Cerebellar nuclear complex (tissue), 1 donor: ENCODE measurements at places on chromosomes 4 and X.

DNA sequence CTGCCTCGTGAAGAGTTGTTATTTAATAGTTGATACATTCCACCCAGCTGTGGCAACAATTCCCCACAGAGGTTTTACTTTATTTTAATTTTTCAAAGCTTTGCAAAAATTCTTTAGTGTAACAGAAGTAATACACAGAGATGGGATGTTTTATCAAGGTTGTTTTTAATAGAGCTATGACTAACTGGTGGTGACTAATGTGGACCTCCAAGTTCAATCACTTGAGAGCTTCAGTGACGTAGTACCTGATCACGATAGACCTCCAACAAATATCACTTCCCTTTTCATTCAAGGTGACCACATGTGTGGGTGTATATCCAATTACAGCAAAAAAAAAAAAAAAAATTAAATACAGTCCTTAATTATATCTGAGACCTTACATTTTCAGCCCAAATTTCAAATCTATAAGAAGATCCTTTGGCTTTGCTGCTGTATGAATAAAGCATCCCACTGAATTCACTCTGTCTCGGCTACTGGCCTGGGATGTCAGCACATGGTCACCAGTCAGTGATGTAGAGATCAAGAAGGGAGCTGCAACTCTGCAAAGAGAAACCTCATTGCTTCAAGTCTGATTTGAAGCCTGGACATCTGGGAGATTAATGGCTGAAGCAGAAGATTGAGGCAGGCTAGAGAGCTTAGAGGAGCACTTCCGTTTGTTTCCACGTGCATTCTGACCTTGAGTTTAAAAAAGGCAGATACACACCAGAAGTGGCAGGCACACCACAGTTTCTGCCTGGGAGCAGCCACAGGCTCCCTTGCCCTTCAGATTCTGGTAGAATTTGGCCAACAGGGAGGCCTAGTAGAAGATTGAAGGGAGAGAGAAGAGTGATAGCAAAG lies 345.9 kb upstream of the NOCT start:
- DNase-seq = no peak

DNA sequence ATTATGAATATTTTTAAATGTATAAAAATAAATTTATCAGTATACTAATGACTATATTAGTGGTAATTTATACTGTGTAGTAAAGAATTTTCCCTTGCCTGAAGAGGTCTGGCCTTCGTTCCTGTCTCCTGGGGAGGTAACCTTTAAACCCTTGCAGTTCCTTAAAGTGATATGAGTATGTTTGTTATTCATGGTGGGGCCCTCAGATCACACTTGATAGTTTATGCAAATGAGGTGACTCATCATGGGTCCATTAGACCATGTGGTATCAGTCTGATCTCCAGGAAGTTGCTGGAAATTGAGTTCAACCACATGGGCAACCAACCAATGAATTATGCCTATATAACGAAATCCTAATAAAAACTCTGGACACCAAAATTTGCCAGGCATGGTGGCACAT lies 904.1 kb downstream of the RPA4 start:
- no peak for DNase-seq

GRCh38 chr4:164484551-164484950 lies 269.4 kb upstream of the SMIM31 start:
- no peak for DNase-seq

DNA sequence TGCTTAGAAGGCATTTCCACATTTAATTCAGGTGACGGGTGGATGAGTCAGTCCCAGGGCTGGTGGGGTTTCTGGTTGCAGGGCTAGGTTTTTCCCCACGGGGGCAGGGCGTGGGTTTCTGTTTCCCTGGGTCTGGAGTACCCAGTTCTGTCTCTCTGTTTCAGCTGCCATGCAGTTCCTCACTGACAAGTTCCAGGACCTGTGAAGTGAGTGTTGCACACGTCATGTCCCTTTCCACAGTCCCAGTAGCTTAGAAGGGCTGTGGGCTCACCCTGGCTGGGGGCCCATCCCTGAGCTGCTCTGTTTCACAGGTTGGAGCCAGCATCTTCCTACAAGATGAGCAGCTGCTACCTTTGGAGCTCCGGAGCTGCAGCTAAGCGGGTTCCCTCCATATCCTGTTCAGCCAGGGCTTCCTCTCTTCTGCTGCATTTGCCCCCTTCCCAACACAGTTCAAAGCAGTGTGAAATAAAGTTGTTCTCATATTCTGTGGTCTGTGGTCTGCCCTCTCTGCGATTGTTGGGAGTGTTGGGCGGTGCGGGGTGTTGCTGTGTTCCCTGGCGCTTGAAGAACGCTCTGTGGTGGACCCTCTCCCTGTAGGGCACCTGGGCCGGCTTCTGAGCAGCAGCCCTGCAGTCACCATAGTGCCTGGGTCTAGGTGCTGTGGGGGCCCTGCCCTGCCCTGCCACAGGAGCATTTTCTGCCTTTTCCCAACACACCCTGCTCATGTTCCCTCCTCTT lies 3.9 kb downstream of the LOC101059915 start:
- no peak for DNase-seq

- no peak for DNase-seq
Observed at GRCh38 chrX:150037041-150037440, 98.8 kb upstream of the EOLA2 start.

DNA sequence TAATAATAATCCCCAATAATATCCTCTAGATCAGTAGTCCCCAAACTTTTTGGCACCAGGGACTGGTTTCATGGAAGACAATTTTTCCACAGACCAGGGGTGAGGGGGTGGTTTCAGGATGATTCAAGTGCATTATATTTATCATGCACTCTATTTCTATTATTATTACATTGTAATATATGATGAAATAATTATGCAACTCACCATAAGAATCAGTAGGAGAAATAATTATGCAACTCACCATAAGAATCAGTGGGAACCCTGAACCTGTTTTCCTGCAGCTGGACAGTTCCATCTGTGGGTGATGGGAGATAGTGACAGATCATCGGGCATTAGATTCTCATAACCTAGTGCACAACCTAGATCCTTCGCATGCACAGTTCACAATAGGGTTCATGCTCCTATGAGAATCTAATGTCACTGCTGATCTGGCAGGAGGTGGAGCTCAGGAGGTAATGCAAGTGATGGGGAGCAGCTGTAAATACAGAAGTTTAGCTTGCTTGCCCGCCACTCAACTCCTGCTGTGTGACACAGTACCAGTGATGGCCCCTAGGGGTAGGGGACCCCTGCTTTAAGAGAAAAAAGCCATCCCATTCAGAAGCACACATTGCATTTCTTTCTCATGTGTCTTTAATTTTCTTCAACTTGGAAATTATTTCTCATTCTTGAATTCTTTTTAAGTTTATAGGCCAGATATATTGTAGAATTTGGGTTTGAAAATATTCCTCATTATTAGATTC lies 16.0 kb upstream of the SH3RF1 start:
- no peak for DNase-seq

DNA sequence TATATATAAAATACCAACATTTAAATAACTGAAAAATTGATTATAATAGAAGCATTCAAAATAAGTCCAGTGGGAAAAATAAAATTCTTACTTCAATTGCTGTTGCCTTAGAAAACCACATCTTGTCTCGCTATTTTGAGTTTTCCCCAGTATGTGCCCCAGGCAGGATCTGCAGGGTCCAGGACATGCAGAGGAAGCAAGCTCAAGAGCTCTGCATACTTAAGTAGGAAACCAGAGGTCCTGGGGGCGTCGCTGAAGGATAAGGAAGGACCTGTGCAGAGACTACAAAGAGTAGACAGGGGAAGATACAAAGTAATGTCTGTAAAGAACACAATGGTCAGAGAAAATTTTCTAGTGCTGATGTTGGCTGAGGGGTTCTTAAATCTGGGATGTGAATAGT lies 310.5 kb upstream of the EMCN start:
- DNase-seq = no peak

DNA sequence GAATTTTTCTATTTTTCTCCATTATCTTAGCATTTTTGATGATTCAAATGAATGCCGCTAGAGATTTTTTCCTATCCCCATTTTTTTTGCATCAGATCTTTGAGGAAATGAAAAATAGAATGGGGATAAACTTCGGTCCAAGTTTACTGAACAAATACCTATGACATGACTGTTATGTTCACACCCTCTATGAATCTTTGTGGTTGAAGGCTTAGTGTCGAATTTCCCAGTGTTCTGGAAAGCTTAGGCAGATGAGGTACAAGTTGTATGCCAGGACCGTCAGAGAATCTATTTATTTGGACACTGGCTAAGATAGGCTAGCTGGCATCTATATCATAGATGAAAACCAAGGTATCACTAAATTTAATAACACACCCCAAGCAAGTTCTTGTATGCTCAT lies 123.4 kb downstream of the SPCS3 start:
- DNase-seq = no peak

DNA sequence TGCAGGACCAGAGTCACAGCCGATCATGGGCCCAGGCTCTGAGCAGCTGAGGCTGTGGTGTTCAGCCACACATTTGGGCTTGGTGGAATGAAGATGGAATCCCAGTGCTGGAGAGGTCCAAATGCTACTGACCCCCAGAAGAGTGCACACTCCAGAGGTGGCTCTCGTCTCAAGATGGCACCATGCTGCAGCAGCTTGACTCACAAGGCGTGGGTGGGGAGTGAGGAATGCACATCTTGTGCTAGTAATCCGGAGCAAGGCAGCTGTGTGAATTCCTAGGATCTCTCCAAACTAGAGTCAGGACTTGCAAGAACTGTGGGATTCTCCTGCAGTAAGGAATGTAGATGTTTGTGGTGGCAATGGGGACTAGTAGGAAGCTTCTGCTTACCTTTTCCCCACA lies 28.7 kb downstream of the RAB28 start:
- DNase-seq = no peak

- no peak for DNase-seq
Observed at GRCh38 chr4:159145992-159146330, 43.1 kb downstream of the RAPGEF2 start.

- DNase-seq = no peak
Observed at GRCh38 chr4:84623661-84624060, 40.7 kb downstream of the CDS1 start.

DNA sequence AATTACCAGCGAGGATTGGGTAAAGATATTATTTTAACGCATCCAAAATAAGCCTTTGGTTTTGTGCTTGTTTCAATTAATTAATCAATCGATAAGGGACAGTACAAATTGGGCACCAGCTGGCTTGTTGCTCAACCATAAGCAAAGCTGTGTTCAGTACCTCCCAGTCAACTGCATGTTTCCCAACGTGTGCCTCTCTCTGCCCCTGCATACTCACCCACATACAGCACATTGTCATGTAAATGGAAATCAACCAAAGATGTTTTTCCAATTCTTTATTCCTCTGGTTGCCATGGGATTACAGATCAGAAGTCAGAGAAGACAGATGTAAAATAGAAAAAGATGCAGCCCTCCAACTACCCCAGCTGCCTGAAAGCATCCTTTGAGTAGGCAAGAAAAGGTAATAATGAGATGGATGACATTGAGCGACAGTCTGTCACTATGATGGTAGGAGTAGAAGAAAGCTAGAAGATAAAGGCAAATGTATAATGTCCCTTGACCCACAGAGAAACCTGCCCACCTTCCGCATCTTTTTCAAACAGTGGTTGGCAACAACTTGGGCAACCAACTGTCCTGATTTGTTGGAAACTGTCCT lies 92.7 kb upstream of the TSPAN7 start:
- DNase-seq = no peak

DNA sequence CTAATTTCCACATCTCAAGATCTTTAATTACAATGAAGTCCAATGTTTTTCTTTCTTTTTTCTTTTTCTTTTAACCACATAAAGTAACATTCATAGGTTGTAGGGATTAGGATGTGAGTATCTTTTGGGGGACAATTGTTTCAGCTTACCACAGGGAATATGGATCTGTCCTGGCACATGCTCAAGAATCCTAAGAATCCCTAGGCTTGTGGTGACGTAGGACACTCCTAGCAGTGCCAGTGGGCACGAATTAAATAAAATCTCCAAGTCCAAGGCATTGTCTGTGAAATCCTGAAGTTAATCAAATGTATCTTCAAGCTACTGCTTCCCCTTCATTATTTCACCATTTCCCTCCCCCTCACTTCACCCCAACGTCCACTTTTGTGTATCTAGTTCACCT lies 2.6 kb upstream of the LAS1L start:
- no peak for DNase-seq

DNA sequence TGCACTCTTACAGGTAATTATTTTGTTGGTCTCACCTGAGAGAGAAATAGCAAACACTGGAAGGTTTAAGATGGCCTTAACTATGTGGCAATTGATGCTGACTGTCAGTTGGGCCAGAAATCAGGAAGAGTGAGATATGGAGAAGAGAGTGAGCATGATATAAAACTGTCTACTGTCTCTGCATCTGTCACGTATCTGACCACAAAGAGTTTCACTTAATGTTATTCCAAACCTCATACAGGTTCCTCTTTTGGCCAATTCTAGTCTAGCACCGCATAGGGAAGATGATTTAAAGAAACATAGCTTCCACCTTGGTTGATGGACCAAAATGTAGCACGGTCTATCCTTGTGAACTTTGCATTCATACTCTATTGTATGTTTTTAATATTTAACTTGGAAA lies 381.0 kb upstream of the BOD1L1 start:
- no peak for DNase-seq

DNA sequence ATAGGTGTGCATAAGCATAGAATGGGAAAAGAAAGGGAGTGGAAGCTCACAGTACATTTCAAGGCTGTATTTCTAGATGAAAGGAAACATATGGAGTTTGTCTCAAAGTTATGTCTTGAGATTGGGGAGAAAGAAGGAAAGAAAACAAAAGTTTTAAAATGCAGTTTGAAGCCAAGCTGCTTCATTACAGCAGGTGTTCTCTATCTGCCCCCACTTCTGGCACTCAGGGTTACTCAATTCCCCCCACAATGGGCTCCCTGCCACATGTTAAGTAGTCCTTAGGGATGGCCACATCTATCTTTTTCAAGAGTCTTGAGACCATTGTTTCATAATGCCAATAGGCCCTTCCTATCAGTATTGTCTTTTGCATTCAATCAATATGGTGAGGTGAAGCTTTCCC lies 367.4 kb upstream of the ANXA10 start:
- DNase-seq = no peak

DNA sequence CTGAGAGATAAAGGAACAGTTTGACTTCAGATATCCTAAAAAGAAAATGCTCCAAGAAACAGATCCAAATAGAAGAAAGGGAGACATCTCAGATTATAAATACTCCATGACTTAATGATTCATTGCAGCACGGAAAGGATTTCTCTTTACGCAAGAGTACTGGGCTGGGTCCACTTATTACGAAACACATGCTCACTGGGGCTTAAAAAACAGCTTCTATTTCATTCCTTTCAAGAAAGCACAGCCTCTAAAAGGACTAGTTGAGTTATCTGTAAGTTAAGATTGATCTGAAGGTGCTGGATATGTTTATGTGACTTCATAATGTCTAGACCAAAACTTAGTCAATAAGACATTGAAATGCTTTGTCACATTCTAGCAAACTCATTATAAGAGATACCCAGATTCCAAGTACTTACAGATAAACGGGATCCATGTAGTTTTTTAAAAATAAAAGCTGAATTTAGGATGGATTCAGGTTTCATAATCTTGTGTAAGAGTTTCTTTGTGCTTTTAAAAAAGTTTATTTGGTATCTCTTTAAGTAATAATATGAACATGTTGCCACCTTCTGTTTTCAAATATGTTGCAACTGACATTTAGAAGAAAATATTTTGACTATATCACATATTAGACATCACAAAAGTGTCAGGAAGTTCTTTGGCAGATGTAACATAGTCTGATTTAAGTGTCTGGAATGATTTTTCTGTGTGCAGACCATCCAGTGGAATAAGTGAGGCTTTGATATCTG lies 109.5 kb upstream of the MYOZ2 start:
- DNase-seq = no peak

- DNase-seq = no peak
Observed at GRCh38 chr4:56302760-56303159, 84.5 kb downstream of the AASDH start.
